ENCODE measurements at places on chromosomes 1 and 21.

- no peak overlapping the region for H3K27ac ChIP-seq
- DNase-seq = peak; percentile 52
- no peak overlapping the region for H3K4me3 ChIP-seq
- H3K4me1 ChIP-seq = peaks cover 7% of the 10 kb centered on the region
These were observed 22.0 kb downstream of the CCN1 start for GRCh38 chr1:85602571-85602970.

- no peaks in the 10 kb centered on the region for H3K27me3 ChIP-seq
- no peaks in the 10 kb centered on the region for H3K4me1 ChIP-seq
- no peak for DNase-seq
- no peak overlapping the region for H3K4me3 ChIP-seq
- H3K36me3 ChIP-seq = no peaks in the 10 kb centered on the region
- H3K27ac ChIP-seq = no peak overlapping the region
These were observed 8.8 kb downstream of the ASAP3 start for GRCh38 chr1:23475134-23475628.

DNA sequence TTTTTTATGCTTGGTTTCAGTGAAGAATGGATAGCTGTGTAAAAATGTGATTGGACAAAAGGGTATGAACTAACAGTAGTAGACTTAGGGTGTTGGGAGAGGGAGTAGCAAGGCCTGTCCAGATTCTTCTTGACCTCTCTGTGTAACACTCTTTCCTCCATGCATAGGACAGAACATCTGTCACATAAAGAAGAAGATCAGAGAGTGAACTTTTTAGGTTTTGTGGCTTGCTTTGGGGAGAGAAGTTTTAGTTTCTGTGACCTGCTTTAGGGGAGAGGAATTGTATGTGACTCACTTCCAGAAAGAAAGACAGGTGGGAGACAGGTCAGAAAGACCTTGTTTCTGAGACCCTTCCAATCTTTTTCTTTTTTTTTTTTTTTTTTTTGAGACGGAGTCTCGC is 27.3 kb upstream of the LRRC52 start:
- no peaks in the 10 kb centered on the region for H3K4me1 ChIP-seq
- H3K27me3 ChIP-seq = no peaks in the 10 kb centered on the region
- no peaks in the 10 kb centered on the region for H3K36me3 ChIP-seq
- DNase-seq = no peak

DNA sequence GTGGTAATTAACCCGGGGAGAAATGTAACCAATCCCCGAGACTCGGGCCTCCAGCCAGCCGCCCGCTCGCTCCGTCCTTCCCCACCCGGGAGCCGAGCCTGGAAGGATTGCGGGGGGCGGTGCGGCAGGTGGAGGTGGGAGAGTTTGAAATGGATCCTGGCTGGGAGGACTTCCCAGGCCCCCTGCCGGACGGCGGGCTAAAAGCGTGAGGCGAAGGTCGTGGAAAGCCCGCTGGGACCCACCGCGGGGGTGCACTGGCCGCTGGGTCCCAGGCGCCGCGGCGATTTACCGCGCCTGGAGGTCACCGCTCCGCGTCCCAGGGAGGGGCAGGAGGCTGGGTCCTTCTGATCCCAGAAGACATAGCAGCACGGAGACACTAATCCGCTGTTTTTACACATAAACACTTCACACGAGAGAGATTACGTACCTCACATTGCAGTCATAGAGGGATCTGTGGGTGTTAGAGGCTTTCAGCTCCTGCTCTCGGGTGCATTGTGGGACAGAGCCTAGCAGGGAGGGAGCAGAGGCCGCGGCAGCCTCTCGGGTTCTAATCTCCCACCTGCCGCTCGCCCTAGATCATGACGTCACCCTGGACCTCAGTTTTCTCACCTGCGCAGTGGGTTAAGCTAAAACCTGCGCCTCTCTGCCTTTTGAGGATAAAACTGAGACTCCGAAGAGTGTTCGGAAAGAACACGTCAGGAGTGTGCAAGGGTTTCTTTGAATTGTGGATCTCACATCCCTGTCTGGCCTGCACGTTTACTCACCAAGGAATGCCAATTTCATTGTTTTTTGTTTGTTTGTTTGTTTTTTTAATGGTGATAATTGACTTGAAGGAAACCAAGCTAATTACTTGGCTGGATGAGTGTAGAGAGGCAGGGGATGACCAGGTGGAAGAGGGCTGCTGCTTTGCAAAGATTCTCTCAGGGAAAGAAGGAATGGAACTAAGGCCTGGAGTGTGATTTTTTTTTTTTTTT is 17.1 kb upstream of the TMEM9 start:
- H3K27ac ChIP-seq = no peak overlapping the region
- DNase-seq = no peak
- H3K4me3 ChIP-seq = peak overlapping the region; percentile 71
- no peaks in the 10 kb centered on the region for H3K36me3 ChIP-seq
- H3K27me3 ChIP-seq = 0 out of 2 replicates have a peak, but pooled peaks cover 6% of the 10 kb centered on the region
- peaks cover 10% of the 10 kb centered on the region for H3K4me1 ChIP-seq

- no peak overlapping the region for H3K4me3 ChIP-seq
- H3K4me1 ChIP-seq = no peaks in the 10 kb centered on the region
- no peaks in the 10 kb centered on the region for H3K36me3 ChIP-seq
- H3K27me3 ChIP-seq = peaks cover 19% of the 10 kb centered on the region
These were observed 49.5 kb upstream of the SLC19A1 start for GRCh38 chr21:45591619-45592207.

- no peaks in the 10 kb centered on the region for H3K36me3 ChIP-seq
- DNase-seq = no peak
- H3K27ac ChIP-seq = no peak overlapping the region
- no peak overlapping the region for H3K4me3 ChIP-seq
- no peaks in the 10 kb centered on the region for H3K27me3 ChIP-seq
These were observed 30.6 kb upstream of the BACE2 start for GRCh38 chr21:41137401-41137800.

GRCh38 chr1:216944864-216945510 is 221.8 kb upstream of the ESRRG start:
- peaks cover 6% of the 10 kb centered on the region for H3K4me1 ChIP-seq
- no peaks in the 10 kb centered on the region for H3K36me3 ChIP-seq
- H3K27me3 ChIP-seq = no peaks in the 10 kb centered on the region
- DNase-seq = no peak

DNA sequence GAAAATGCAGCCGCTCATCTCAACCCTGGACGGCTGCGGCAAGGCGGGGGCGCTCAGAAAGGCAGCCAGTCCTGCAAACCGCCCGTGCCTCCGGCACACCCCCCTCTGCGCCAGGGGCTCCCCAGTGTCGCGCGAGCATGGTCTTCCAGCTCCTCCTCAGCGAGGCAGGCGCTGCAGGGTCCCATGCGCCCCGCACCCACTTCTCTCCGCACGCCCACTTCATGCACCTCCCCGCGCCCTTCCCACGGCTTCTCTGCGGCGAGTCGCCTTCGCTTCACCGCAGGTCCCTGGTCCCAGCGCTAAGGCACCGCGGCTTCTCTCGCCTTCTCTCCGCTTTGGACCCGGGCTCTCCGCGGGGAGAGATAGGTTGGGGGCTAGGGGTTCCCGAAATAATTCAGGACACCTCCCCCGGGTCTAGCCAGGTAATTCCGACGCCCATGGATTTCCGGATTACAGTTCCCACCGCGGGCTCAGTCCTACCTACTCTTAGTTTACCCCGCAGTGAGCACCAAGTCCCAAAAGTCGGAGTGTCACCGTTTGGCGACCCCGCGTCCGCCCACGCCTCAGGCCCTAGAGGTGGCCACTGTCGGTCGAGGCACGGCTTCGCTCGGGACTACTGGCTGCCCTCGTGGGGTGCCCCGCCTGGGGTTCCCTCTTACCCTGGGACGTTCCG is 67.5 kb downstream of the SYT2 start:
- no peaks in the 10 kb centered on the region for H3K36me3 ChIP-seq
- no peak for DNase-seq
- H3K4me3 ChIP-seq = peak overlapping the region; percentile 51
- peaks cover 30% of the 10 kb centered on the region for H3K27me3 ChIP-seq

- H3K36me3 ChIP-seq = peaks cover 35% of the 10 kb centered on the region
- peaks cover 5% of the 10 kb centered on the region for H3K4me1 ChIP-seq
- no peaks in the 10 kb centered on the region for H3K27me3 ChIP-seq
- H3K4me3 ChIP-seq = peak overlapping the region; percentile 74
- H3K27ac ChIP-seq = no peak overlapping the region
These were observed 33.6 kb downstream of the SLC2A1 start for GRCh38 chr1:42924851-42925760.

DNA sequence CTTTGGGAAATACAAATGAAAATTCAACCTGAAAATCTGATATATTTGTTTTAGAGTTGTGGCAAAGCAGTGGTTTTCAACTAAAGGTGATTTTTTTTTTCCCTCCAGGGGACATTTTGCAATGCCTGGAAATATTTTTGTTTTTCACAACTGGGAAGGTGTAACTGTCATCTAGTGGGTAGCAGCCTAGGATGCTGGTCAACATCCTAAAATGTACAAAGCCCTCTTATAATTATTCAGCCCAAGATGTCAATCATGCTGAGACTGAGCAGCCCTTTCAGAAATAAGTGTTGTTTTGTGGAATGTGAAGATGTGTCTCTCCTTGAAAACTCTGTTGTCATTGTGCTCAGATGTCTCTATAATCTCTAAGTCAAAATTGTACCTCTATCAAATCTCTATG is 95.2 kb upstream of the NCAM2 start:
- H3K36me3 ChIP-seq = no peaks in the 10 kb centered on the region
- no peak for DNase-seq
- H3K27ac ChIP-seq = no peak overlapping the region
- H3K4me1 ChIP-seq = no peaks in the 10 kb centered on the region

DNA sequence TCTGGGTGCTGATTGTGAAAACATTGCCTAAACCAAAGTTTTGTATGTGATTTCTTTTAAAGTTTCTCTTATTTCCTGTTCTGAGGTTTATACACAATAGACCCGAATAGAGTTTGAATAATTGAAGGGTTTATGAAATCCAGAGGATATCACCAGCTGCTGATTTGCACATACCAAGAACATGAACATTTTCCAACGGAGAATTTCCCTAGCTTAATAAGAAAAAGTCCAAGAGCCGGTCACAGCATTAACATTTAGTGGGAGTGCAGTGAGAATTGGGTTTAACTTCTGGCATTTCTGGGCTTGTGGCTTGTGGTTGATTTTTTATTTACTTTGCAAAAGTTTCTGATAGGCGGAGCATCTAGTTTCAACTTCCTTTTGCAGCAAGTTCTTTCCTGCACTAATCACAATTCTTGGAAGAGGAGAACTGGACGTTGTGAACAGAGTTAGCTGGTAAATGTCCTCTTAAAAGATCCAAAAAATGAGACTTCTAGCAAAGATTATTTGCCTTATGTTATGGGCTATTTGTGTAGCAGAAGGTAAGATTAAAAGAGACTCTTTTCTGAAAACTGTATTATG is at the start of gene CFH:
Gene CFH, plus strand, starts transcription at position 407 of the 579 bp plus-strand sequence. Its CDS starts 75 bp downstream, at position 482.
- no peaks in the 10 kb centered on the region for H3K27me3 ChIP-seq
- H3K4me1 ChIP-seq = no peaks in the 10 kb centered on the region
- no peak within 1 kb of the TSS for H3K4me3 ChIP-seq
- H3K36me3 ChIP-seq = no peaks in the 10 kb centered on the region
- DNase-seq = no peak
- no peak within 1 kb of the TSS for H3K27ac ChIP-seq

- H3K36me3 ChIP-seq = no peaks in the 10 kb centered on the region
- H3K4me3 ChIP-seq = no peak overlapping the region
- H3K27me3 ChIP-seq = no peaks in the 10 kb centered on the region
- no peak for DNase-seq
- no peak overlapping the region for H3K27ac ChIP-seq
These were observed 396.0 kb upstream of the DAB1 start for GRCh38 chr1:57819893-57820292.

- H3K4me3 ChIP-seq = no peak overlapping the region
- H3K36me3 ChIP-seq = no peaks in the 10 kb centered on the region
- DNase-seq = no peak
- H3K27me3 ChIP-seq = no peaks in the 10 kb centered on the region
- no peak overlapping the region for H3K27ac ChIP-seq
These were observed 36.7 kb upstream of the COP1 start for GRCh38 chr1:176243746-176244145.

GRCh38 chr1:239363930-239364329 is 22.4 kb upstream of the CHRM3 start:
- no peaks in the 10 kb centered on the region for H3K36me3 ChIP-seq
- H3K27me3 ChIP-seq = no peaks in the 10 kb centered on the region
- H3K27ac ChIP-seq = no peak overlapping the region
- no peak for DNase-seq

DNA sequence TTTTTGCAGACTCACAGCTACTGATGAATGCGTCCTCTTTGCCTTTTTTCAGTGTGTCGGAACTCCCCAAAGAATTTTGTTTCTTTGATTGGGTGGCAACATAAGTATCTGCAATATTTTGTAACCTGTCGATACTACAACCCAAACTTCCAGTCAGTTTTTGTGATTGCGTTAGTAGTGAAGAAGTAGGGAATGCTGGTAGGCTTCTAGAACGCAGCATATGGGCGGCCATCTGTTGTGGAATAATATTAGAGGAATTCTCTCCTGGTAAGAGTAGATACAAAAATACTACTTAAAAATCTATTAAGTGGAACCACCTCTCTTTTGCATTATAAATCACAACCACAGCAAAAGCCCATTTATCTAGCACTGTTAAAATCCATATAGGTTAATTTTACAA is 107.4 kb downstream of the LYST start:
- no peak for DNase-seq
- H3K27ac ChIP-seq = no peak overlapping the region
- no peak overlapping the region for H3K4me3 ChIP-seq
- H3K4me1 ChIP-seq = no peaks in the 10 kb centered on the region
- H3K27me3 ChIP-seq = no peaks in the 10 kb centered on the region

- H3K36me3 ChIP-seq = no peaks in the 10 kb centered on the region
- 0 out of 2 replicates have a peak, but pooled peaks cover 1% of the 10 kb centered on the region for H3K4me1 ChIP-seq
- no peak for DNase-seq
- peak within 1 kb of the TSS; percentile 40 for H3K27ac ChIP-seq
- no peaks in the 10 kb centered on the region for H3K27me3 ChIP-seq
These were observed at the start of gene UAP1 for GRCh38 chr1:162561616-162562469. TSS of gene UAP1 (plus strand) at chr1:162561722. CDS start at chr1:162566069, 4,347 bp downstream.
